ENCODE measurements at places on chromosomes 6 and 20. TPM values are rescaled to one million over a fixed set of nuclear protein-coding genes. Genes with fewer than 3 reads are reported as not detected.

RGS17 gene
- 3.5 TPM for polyA plus RNA-seq

RBBP8NL gene
- polyA plus RNA-seq = 2.0 TPM

ZNF335 gene
- 24.4 TPM for polyA plus RNA-seq

MICB gene
- 0.76 TPM for polyA plus RNA-seq

EHMT2 gene
- 55.8 TPM for polyA plus RNA-seq

PRKN gene
- polyA plus RNA-seq = 7.2 TPM

IRF4 gene
- polyA plus RNA-seq = 0.05 TPM

CCN6 gene
- not detected for polyA plus RNA-seq

C20orf141 gene
- polyA plus RNA-seq = 0.19 TPM

SUMO4 gene
- not detected for polyA plus RNA-seq

FILIP1 gene
- 0.87 TPM for polyA plus RNA-seq

HLA-A gene
- 350 TPM for polyA plus RNA-seq

C20orf204 gene
- polyA plus RNA-seq = 2.4 TPM

TRIM10 gene
- polyA plus RNA-seq = not detected

AVP gene
- polyA plus RNA-seq = not detected

BEND6 gene
- polyA plus RNA-seq = 0.87 TPM

CRISP3 gene
- polyA plus RNA-seq = 0.49 TPM

GHRH gene
- 0.80 TPM for polyA plus RNA-seq

NKX2-4 gene
- polyA plus RNA-seq = not detected

HLA-E gene
- polyA plus RNA-seq = 85.3 TPM

NOL4L gene
- polyA plus RNA-seq = 10.2 TPM

KIAA0408 gene
- polyA plus RNA-seq = 4.9 TPM

SLC32A1 gene
- not detected for polyA plus RNA-seq

ID4 gene
- polyA plus RNA-seq = 15.7 TPM

ABHD16B gene
- 0.53 TPM for polyA plus RNA-seq

ILRUN gene
- 14.6 TPM for polyA plus RNA-seq

HLA-DMB gene
- polyA plus RNA-seq = 6.2 TPM

LCA5 gene
- polyA plus RNA-seq = 1.3 TPM

OR2B6 gene
- polyA plus RNA-seq = not detected

OR2H2 gene
- polyA plus RNA-seq = not detected

ZC2HC1B gene
- not detected for polyA plus RNA-seq

MYCT1 gene
- 3.2 TPM for polyA plus RNA-seq

SNAI1 gene
- 2.9 TPM for polyA plus RNA-seq

CAGE1 gene
- polyA plus RNA-seq = not detected

MUC22 gene
- polyA plus RNA-seq = 0.02 TPM

SLCO4A1 gene
- polyA plus RNA-seq = 7.4 TPM

BANF2 gene
- 1.3 TPM for polyA plus RNA-seq

CGA gene
- not detected for polyA plus RNA-seq

KIAA1755 gene
- polyA plus RNA-seq = 1.4 TPM

CLPSL2 gene
- 2.5 TPM for polyA plus RNA-seq

SPTLC3 gene
- polyA plus RNA-seq = 1.5 TPM

CD93 gene
- 3.6 TPM for polyA plus RNA-seq

RAD21L1 gene
- not detected for polyA plus RNA-seq

OVOL2 gene
- polyA plus RNA-seq = 6.6 TPM

SLC22A3 gene
- 0.66 TPM for polyA plus RNA-seq

GPX5 gene
- not detected for polyA plus RNA-seq

WFDC10B gene
- polyA plus RNA-seq = not detected

OSTM1 gene
- polyA plus RNA-seq = 6.2 TPM

VSTM2L gene
- 10.1 TPM for polyA plus RNA-seq

TREM2 gene
- 1.5 TPM for polyA plus RNA-seq

UBD gene
- polyA plus RNA-seq = 4.4 TPM

SIRPD gene
- polyA plus RNA-seq = not detected

ADGRF4 gene
- 0.02 TPM for polyA plus RNA-seq

KIF25 gene
- 0.35 TPM for polyA plus RNA-seq

MRAP2 gene
- polyA plus RNA-seq = 20.2 TPM

Measured in pancreas (tissue), 10 donors.